Fibroblast of lung (primary cell): ENCODE measurements at places on chromosomes 1 and 21. TPM values are rescaled to one million over a fixed set of nuclear protein-coding genes. Genes with fewer than 3 reads are reported as not detected.
A peak's percentile ranks its signal among the peaks of the same experiment; 100 is the strongest.

Gene LRRC38
- not detected in 2 replicates for total RNA-seq

GRCh38 chr1:108892356-108893140 lies 15.8 kb downstream of the GPSM2 start:
- H3K36me3 ChIP-seq, result peaks cover 2% of the 10 kb centered on the region
- no peak for DNase-seq
- H3K4me3 ChIP-seq, result no peak overlapping the region
- H3K4me1 ChIP-seq, result peaks cover 8% of the 10 kb centered on the region
- no peaks in the 10 kb centered on the region for H3K27me3 ChIP-seq

DNA sequence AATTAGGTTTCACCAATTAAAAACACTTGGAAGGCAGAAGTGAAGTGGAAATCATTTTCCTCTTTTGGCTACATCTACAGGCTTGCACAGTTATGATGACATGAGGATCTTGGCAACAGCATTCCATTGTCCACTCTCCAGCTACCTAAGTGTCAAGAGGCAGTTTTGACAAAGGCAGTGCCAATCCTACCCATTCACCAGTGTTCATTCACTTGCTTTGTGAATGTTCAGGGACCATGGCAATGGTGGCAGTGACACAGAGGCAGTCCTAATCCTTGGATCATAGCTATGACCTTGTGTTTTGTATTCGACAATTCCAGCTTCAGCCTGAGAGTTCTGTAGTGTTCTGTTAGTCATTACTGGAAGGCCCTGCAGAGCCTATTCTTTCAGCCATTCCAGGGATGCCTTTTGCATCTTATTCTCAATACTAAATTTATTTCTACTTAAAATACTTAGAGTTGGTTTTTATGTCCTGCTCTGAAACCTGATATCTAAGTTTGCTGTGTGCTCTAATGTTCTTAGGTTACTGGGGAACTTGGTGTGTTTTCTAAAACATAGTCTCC lies 36.7 kb downstream of the CRB1 start:
- no peaks in the 10 kb centered on the region for H3K27me3 ChIP-seq
- no peak overlapping the region for H3K27ac ChIP-seq
- H3K4me1 ChIP-seq, result no peaks in the 10 kb centered on the region
- no peak overlapping the region for H3K4me3 ChIP-seq
- peak; percentile 27 for DNase-seq

GRCh38 chr1:13683206-13683605 lies 16.8 kb upstream of the PRDM2 start:
- DNase-seq, result no peak
- no peak overlapping the region for H3K27ac ChIP-seq
- no peaks in the 10 kb centered on the region for H3K4me1 ChIP-seq
- H3K36me3 ChIP-seq, result no peaks in the 10 kb centered on the region

- H3K27ac ChIP-seq, result no peak overlapping the region
- H3K4me3 ChIP-seq, result no peak overlapping the region
- no peaks in the 10 kb centered on the region for H3K27me3 ChIP-seq
- peaks cover 5% of the 10 kb centered on the region for H3K4me1 ChIP-seq
- DNase-seq, result no peak
These were observed 4.3 kb downstream of the PFKL start for GRCh38 chr21:44304011-44304616.

DNA sequence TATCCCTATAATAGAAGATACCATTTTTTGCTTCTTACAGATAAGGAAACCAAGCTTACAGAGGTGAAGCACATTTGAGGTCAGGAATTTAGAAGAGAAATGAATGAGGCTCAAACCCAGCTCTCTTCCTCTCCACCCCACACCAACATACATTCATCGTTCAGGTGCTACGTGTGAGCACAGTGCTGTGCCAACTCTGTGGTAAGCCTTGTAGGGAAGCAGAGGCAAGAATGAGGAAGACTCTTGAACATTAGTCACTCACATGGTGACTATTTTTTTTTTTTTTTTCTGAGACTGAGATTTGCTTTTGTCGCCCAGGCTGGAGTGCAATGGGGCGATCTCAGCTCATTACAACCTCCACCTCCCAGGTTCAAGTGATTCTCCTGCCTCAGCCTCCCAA lies 314.0 kb downstream of the NTNG1 start:
- H3K27ac ChIP-seq, result no peak overlapping the region
- peak; percentile 14 for DNase-seq

DNA sequence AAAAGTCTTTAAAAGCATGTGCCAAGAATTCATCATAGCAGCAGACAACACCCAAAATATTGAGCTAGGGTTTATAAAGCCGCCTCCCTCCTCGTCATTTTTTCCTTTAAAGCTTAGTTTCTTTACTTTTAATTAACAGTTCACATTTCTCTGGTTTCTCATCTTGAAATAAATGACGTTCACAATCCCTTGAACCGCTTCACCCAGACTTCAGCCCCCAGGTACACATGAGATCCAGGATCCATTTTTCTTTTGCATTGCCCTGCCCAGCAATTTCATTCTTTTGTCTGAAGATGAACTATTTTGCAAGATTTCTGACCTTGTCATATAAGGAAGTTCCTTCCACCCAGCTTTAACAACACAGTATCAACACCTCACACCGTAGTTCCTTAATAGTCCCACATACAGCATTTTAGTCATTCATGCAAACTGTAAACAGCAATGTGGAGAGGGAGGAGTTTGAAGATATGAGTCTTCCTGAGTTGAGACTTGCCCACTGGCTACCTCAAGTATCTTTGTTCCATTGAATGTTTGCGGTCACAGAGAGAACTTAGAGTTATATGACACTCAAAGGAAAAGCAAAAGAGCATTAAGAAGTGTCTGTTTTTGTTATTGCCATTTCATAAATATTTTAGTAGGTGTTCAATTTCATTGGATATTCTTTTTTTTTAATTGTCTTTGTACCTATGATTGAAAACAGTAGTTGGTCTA lies 35.3 kb upstream of the CACYBP start:
- H3K27me3 ChIP-seq, result no peaks in the 10 kb centered on the region
- no peak overlapping the region for H3K27ac ChIP-seq
- H3K4me1 ChIP-seq, result no peaks in the 10 kb centered on the region
- DNase-seq, result no peak
- no peaks in the 10 kb centered on the region for H3K36me3 ChIP-seq

- H3K27ac ChIP-seq, result no peak overlapping the region
- H3K4me1 ChIP-seq, result no peaks in the 10 kb centered on the region
- H3K27me3 ChIP-seq, result no peaks in the 10 kb centered on the region
- H3K4me3 ChIP-seq, result no peak overlapping the region
- no peak for DNase-seq
- no peaks in the 10 kb centered on the region for H3K36me3 ChIP-seq
These were observed 165.6 kb downstream of the NPHP4 start for GRCh38 chr1:5826601-5827000.

DNA sequence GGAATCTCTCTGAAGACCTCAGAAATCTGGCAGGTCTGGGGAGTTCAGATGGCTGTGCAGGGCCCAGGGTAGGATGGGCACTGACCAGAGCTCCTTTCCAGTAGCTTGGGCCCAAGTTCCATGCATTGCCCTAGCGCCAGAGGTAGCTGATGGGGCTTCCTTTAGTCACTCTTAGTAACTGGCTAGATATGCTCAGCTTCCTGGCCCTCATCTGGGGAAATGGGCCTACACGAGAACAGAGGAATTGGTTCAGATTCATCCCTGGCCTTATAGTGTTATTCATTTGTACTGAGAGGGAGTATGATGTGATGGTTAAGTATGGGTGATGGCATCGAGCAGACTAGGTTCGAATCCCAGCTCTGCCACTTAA lies 15.5 kb upstream of the PSMB2 start:
- H3K36me3 ChIP-seq, result no peaks in the 10 kb centered on the region
- peaks cover 2% of the 10 kb centered on the region for H3K27me3 ChIP-seq
- H3K27ac ChIP-seq, result no peak overlapping the region
- H3K4me1 ChIP-seq, result peaks cover 4% of the 10 kb centered on the region
- no peak for DNase-seq

Gene PLA2G2F
- total RNA-seq, result not detected in 2 replicates

DNA sequence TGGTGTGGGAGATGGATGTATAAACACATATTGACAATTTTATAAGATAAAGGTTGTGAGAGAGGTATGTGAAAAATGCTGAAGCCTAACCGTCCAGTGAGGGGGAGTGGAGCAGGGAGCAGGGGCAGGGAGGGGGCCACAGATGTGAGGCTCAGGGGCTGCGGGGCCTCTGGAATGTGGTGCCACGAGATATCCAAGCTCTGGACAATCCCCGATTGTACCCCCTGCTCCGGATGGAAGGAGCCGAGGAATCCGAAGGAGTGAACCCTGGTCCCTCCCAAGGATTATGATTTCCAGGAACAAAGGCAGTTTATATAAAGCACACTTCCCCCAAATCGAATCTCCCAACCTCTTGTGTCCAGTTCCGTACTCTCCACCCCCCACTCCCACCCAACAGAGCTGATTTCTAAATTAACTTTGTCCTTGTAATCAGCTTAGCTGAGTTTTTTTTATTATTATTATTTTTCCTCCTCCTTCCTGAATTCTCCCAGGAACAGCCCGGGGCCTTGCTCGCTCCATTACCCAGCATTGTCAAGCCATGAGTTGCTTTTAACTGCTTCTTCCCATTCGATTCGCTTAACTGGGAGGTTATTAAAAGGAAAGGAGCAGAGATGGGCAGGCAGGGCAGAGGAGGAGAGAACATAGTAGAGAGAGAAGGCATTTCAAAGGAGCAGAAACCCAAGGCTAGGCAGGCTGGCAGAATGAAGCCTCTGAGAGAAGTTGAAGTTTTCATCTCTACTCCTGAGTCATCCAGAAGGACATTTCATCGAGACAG lies 9.4 kb downstream of the KIRREL1 start:
- peak overlapping the region; percentile 81 for H3K27ac ChIP-seq
- no peaks in the 10 kb centered on the region for H3K36me3 ChIP-seq
- peaks cover 75% of the 10 kb centered on the region for H3K4me1 ChIP-seq
- no peak for DNase-seq
- no peaks in the 10 kb centered on the region for H3K27me3 ChIP-seq
- H3K4me3 ChIP-seq, result no peak overlapping the region

Gene OVAAL
- total RNA-seq, result not detected in 2 replicates

GRCh38 chr1:61839679-61840078 lies 97.4 kb downstream of the PATJ start:
- DNase-seq, result peak; percentile 77
- no peaks in the 10 kb centered on the region for H3K27me3 ChIP-seq
- peaks cover 4% of the 10 kb centered on the region for H3K4me1 ChIP-seq
- no peak overlapping the region for H3K27ac ChIP-seq
- no peaks in the 10 kb centered on the region for H3K36me3 ChIP-seq

DNA sequence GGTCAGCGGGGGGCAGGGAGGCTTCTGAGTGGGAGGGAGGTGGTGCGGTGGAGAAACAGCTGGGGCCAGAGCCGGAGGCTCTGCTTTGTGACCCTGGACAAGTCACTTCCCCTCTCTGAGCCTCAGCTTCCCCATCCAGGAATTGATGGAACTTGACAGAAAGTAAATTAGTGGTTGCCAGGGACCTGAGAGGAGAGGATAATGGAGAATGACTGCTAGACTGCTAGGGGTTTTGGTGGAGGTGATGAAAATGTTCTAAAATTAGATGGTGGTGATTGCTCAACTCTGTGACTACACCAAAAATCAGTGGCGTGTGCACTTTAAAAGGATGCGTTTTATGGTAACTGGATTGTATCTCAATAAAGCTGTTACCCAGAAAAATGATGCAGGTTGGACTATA lies 100.9 kb downstream of the ARHGEF10L start:
- H3K27ac ChIP-seq, result no peak overlapping the region
- no peaks in the 10 kb centered on the region for H3K4me1 ChIP-seq
- peaks cover 20% of the 10 kb centered on the region for H3K36me3 ChIP-seq
- no peak for DNase-seq
- no peaks in the 10 kb centered on the region for H3K27me3 ChIP-seq
- H3K4me3 ChIP-seq, result no peak overlapping the region

DNA sequence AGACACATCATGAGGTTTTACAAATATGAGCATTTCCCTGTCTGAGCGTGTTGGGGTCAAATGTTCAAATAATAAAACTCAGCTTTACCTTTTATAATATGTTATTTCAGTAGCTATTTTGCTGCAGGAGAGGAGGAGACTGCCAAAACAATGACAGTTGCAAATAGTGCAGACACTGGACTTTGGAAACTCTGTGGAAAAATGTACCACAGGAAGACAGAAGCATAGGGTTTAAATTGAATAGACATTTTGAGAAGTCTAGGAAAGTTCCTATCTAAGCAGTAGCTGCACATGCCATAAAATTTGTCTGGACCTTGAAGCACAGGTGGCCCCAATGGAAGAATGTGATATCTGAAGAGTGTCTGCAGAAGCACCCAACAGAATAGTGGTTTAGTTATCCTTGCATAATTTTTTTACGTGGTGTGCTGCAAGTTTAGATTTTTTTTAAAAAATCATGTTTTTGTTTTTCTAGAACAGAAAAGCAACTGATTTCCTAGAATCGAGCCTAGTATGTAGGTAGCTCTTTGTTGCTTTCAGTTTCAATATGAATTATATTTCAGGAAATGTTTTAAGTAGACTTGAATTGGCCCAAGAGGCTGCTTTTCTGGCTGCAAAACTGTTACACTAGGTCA lies 14.0 kb upstream of the GBP5 start:
- H3K4me1 ChIP-seq, result no peaks in the 10 kb centered on the region
- no peak overlapping the region for H3K27ac ChIP-seq
- H3K27me3 ChIP-seq, result no peaks in the 10 kb centered on the region
- H3K4me3 ChIP-seq, result no peak overlapping the region
- H3K36me3 ChIP-seq, result no peaks in the 10 kb centered on the region
- no peak for DNase-seq

DNA sequence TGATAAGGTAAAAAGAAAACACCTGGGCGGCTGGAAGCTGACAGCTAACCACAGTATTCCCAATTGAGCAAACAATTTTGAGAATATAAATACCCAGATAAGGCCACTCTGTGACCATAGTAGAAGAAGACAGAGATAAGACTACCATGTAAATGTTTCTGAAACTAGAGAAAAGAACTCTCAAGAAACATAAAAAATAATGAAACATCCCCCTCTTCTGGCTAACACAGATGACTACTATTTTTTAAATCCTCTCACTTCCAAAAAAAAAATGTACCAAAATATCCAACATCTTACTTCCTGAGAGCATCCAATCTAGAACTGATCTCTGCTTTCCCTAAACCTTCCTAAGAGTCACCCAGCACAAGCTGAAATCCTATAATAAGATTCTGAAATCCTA lies 125.9 kb downstream of the HFM1 start:
- no peaks in the 10 kb centered on the region for H3K27me3 ChIP-seq
- peak; percentile 52 for DNase-seq
- no peak overlapping the region for H3K27ac ChIP-seq
- H3K4me1 ChIP-seq, result no peaks in the 10 kb centered on the region
- H3K4me3 ChIP-seq, result no peak overlapping the region
- H3K36me3 ChIP-seq, result no peaks in the 10 kb centered on the region

DNA sequence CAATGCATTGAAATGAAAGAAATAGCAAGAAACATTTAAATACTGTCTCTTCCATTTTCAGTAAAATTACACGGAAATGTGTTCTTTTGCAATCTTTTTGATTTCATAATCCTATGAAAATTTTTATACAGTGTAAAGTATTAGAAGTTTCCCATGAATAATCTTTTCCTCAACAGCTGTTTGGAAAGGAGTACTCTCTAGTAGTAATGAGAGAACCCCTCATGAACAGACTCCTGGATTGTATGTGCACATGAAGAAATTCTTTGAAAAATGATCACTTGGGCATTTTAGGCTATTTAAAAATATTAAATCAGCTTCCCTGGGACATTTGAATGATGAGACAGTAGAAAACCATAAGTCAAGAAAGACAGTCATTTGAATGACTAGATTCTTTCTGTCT lies 64.4 kb downstream of the LHX9 start:
- H3K27me3 ChIP-seq, result no peaks in the 10 kb centered on the region
- no peak overlapping the region for H3K27ac ChIP-seq
- no peaks in the 10 kb centered on the region for H3K4me1 ChIP-seq
- no peak for DNase-seq
- H3K4me3 ChIP-seq, result no peak overlapping the region
- no peaks in the 10 kb centered on the region for H3K36me3 ChIP-seq

- H3K27me3 ChIP-seq, result peaks cover 3% of the 10 kb centered on the region
- DNase-seq, result peak; percentile 17
- H3K4me3 ChIP-seq, result no peak overlapping the region
- no peak overlapping the region for H3K27ac ChIP-seq
These were observed 74.2 kb downstream of the SPATA46 start for GRCh38 chr1:162302306-162303003.

Gene SIM2
- total RNA-seq, result not detected in 2 replicates
